Left kidney (tissue), 8 donors: ENCODE measurements at places on chromosomes 4 and X. TPM values are rescaled to one million over a fixed set of nuclear protein-coding genes. Genes with fewer than 3 reads are reported as not detected.

CSN1S1 gene
- polyA plus RNA-seq = not detected

INPP4B gene
- 8.4 TPM for polyA plus RNA-seq

NAA11 gene
- not detected for polyA plus RNA-seq

KLHL13 gene
- 93.9 TPM for polyA plus RNA-seq

SYP gene
- 2.6 TPM for polyA plus RNA-seq

AADAT gene
- polyA plus RNA-seq = 40.2 TPM

SPANXC gene
- not detected for polyA plus RNA-seq

CACNA1F gene
- polyA plus RNA-seq = 0.47 TPM

TET2 gene
- 29.1 TPM for polyA plus RNA-seq

PNMA3 gene
- 33.8 TPM for polyA plus RNA-seq

ASB5 gene
- polyA plus RNA-seq = 0.18 TPM

L1CAM gene
- polyA plus RNA-seq = 46.9 TPM

HTR2C gene
- 2.1 TPM for polyA plus RNA-seq

DMP1 gene
- 0.07 TPM for polyA plus RNA-seq

FHDC1 gene
- polyA plus RNA-seq = 4.6 TPM

AMTN gene
- polyA plus RNA-seq = not detected

F11 gene
- 5.3 TPM for polyA plus RNA-seq

ARMCX2 gene
- 87.7 TPM for polyA plus RNA-seq

GABRE gene
- 7.6 TPM for polyA plus RNA-seq

PCSK1N gene
- 11.5 TPM for polyA plus RNA-seq

VCX3A gene
- not detected for polyA plus RNA-seq

USP17L28 gene
- polyA plus RNA-seq = not detected

OCIAD1 gene
- polyA plus RNA-seq = 296 TPM

RBM46 gene
- polyA plus RNA-seq = 0.05 TPM

TLR1 gene
- polyA plus RNA-seq = 4.3 TPM

LRAT gene
- polyA plus RNA-seq = 0.71 TPM

C4orf36 gene
- 1.4 TPM for polyA plus RNA-seq

ATP1B4 gene
- polyA plus RNA-seq = 0.05 TPM

NOX1 gene
- 0.93 TPM for polyA plus RNA-seq

QRFPR gene
- 1.5 TPM for polyA plus RNA-seq

HTN3 gene
- not detected for polyA plus RNA-seq

ZNF732 gene
- 4.9 TPM for polyA plus RNA-seq

PCDH10 gene
- polyA plus RNA-seq = 7.4 TPM

TRAPPC2 gene
- 22.7 TPM for polyA plus RNA-seq

ADGRG4 gene
- polyA plus RNA-seq = not detected

GLRA3 gene
- not detected for polyA plus RNA-seq

SLC34A2 gene
- polyA plus RNA-seq = 27.6 TPM

CLGN gene
- 4.3 TPM for polyA plus RNA-seq

KDR gene
- polyA plus RNA-seq = 56.8 TPM

CDS1 gene
- polyA plus RNA-seq = 28.2 TPM

KIF4A gene
- polyA plus RNA-seq = 26.0 TPM
